ENCODE measurements at places on chromosomes 3 and 15.

DNA sequence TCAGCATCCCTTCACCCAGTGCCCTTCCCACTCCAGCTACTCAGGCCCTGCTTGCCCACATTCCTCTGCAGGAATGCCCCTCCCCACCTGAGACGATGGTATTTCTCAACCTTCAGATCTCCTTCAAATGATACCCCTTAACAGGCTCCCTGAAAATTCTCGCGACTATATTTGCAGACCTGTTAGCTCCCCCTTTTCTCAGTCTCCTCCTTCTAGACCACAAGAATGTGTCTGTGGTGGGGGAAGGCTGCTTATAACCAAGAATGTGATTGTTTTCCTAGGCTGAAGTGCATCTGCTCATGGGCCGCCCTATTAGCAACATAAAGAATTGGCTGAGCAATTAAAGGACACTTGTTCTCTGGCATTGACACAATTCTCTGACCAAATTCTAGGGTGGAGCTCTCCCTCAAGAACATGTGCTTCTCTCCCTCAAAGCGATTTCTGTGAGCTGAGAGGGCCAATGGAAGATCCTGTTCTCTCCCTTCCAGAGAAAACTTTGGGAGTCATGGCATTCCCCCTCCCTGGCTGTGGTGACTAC is 19.1 kb upstream of the LIMD1 start:
- H3K27ac ChIP-seq = no peak overlapping the region
- H3K4me1 ChIP-seq = peaks cover 3% of the 10 kb centered on the region
- H3K4me3 ChIP-seq = no peak overlapping the region
- peaks cover 12% of the 10 kb centered on the region for H3K36me3 ChIP-seq
- peaks cover 4% of the 10 kb centered on the region for H3K27me3 ChIP-seq

- H3K4me3 ChIP-seq = no peak overlapping the region
- DNase-seq = no peak
- H3K27me3 ChIP-seq = no peaks in the 10 kb centered on the region
- no peak overlapping the region for H3K27ac ChIP-seq
Measured at GRCh38 chr3:134904776-134905646, 110.0 kb downstream of the EPHB1 start.

GRCh38 chr15:55289011-55289745 is 435 bp downstream of the RAB27A start:
- H3K36me3 ChIP-seq = no peaks in the 10 kb centered on the region
- peaks cover 3% of the 10 kb centered on the region for H3K4me1 ChIP-seq
- DNase-seq = peak; percentile 51
- H3K27me3 ChIP-seq = peaks cover 7% of the 10 kb centered on the region
- peak overlapping the region; percentile 74 for H3K27ac ChIP-seq

- H3K36me3 ChIP-seq = no peaks in the 10 kb centered on the region
- no peaks in the 10 kb centered on the region for H3K27me3 ChIP-seq
- no peak for DNase-seq
- H3K4me3 ChIP-seq = no peak overlapping the region
- no peak overlapping the region for H3K27ac ChIP-seq
Measured at GRCh38 chr3:85584779-85585356, 626.1 kb downstream of the CADM2 start.

DNA sequence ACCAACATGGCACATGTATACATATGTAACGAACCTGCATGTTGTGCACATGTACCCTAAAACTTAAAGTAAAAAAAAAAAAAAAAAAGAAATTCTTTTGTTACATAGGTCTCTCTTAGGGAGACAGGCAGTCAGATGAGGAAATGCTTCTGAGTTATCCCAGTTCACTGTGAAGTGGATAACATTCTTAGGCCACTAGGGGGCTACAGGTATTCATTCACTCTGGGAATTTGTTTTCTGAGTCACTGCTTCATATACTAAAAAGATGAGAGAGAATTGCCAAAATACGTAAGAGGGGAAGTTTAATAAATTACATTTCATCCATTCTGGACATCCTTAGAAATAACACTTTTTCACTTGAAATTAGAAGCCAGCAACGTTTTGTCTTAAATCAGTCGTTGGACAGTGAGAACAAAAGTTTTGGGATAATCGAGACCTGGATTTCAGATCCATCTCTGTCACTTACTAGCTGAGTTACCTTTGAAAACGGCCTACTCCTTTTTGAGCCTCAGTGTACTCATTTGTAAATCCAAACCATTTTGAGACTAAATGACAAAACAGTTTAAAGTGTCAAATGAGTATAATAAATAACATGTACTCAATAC is 738.4 kb upstream of the ALCAM start:
- no peak overlapping the region for H3K27ac ChIP-seq
- H3K27me3 ChIP-seq = no peaks in the 10 kb centered on the region
- DNase-seq = no peak
